Left lung (tissue), 14 donors: ENCODE measurements at places on chromosomes 6 and 20. TPM values are rescaled to one million over a fixed set of nuclear protein-coding genes. Genes with fewer than 3 reads are reported as not detected.

DNA sequence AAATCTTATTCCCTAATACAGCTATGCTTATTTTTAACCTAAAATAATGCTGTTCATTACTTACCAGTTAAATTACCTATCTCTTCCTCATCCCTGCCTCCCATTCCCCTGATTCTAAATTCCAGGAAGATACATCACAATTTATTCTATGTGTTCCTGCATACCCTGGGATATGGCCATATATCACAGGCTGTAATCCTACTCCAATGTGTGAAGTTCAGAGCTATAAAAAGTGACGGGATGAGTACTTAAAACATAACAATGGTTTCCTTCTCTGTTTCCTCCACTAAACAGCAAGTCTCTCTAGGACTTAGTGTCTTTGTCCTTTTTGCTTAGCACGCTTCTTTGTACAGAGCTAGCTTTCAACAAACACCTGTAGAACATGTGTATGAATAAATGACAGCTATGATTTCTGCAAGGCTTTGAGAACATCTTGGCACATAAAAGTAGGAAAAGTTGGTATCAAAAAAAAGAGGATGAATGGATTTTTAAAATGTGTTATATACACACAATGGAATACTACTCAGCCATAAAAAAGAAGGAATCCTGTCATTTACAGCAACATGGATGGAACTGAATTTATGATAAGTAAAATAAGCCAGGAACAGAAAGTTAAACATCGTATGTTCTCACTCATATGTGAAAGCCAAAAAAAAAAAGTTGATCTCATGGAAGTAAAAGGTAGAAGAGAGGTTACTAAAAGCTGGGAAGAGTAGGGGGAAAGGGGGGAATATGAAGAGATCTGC, 45.8 kb downstream of the SESN1 start:
- H3K27me3 ChIP-seq = no peaks in the 10 kb centered on the region
- H3K36me3 ChIP-seq = no peaks in the 10 kb centered on the region
- peaks cover 3% of the 10 kb centered on the region for H3K4me1 ChIP-seq

The BPIFB4 gene
- not detected for total RNA-seq

- H3K36me3 ChIP-seq = no peaks in the 10 kb centered on the region
- H3K4me1 ChIP-seq = no peaks in the 10 kb centered on the region
- H3K4me3 ChIP-seq = no peak overlapping the region
- no peak for DNase-seq
- H3K27ac ChIP-seq = no peak overlapping the region
Measured at GRCh38 chr6:155157101-155157500, 106.7 kb upstream of the CLDN20 start.

The DLL1 gene
- total RNA-seq = 12.8 TPM

The GNAS-AS1 gene
- 1.5 TPM for total RNA-seq

The PRDM13 gene
- total RNA-seq = not detected

GRCh38 chr20:64159711-64160110, 4.5 kb upstream of the MYT1 start:
- H3K36me3 ChIP-seq = no peaks in the 10 kb centered on the region
- H3K4me3 ChIP-seq = no peak overlapping the region
- peaks cover 38% of the 10 kb centered on the region for H3K27me3 ChIP-seq
- no peak for DNase-seq
- H3K27ac ChIP-seq = no peak overlapping the region

DNA sequence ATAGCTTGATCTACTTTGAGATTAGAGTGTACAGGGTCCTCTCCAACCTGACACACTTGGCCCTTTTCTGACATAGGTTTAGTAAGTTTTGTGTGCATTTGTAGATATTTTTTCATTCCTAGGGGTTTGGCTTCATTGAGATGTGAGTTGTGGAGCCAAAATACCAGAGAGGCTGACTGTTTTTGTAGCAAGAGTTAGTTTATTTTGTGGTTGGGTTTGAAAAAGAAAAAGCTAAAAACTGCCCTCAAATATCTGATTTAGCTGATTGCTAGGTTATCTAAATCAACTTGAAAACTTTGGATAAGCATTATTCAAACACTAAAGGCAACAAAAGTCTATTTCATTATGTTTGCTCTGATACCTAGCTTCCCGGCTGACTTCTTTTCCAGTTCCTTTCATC, 164.7 kb upstream of the CENPW start:
- H3K4me3 ChIP-seq = no peak overlapping the region
- DNase-seq = no peak
- no peaks in the 10 kb centered on the region for H3K27me3 ChIP-seq
- H3K27ac ChIP-seq = no peak overlapping the region
- no peaks in the 10 kb centered on the region for H3K36me3 ChIP-seq

The C6orf132 gene
- total RNA-seq = 20.3 TPM

- H3K27ac ChIP-seq = no peak overlapping the region
- no peak overlapping the region for H3K4me3 ChIP-seq
- H3K4me1 ChIP-seq = peaks cover 3% of the 10 kb centered on the region
Measured at GRCh38 chr20:25084626-25085187, 2.8 kb upstream of the VSX1 start.

The ENPP1 gene
- 2.0 TPM for total RNA-seq

- peak overlapping the region; percentile 96 for H3K27ac ChIP-seq
- H3K36me3 ChIP-seq = no peaks in the 10 kb centered on the region
- no peaks in the 10 kb centered on the region for H3K27me3 ChIP-seq
Measured at GRCh38 chr6:26155061-26155930, 68.1 kb downstream of the HFE start.

The SLC32A1 gene
- not detected for total RNA-seq

DNA sequence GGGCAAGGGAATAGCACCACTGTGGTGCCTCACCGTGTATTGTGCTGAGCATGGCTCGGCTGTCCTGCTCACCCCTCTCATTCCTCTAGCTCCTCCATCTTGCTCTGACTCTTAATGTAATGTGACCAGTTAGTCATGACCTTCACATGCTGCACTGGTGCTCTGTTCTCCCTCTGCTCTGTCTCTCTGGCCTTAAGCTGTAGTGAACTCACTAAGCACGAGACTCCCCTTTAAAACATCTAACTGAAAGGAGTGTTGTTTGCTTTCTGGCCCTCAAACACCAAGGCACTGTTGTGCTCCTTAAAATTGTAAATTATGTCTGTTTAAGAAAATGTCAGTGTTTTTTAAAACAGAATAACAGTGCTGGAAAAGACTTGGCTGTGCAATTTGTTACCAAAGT, 140.4 kb downstream of the HDGFL1 start:
- H3K27me3 ChIP-seq = no peaks in the 10 kb centered on the region
- no peaks in the 10 kb centered on the region for H3K36me3 ChIP-seq
- no peak overlapping the region for H3K27ac ChIP-seq

GRCh38 chr6:152189736-152190135, 382.3 kb downstream of the ESR1 start:
- no peak for DNase-seq
- no peaks in the 10 kb centered on the region for H3K4me1 ChIP-seq
- H3K36me3 ChIP-seq = no peaks in the 10 kb centered on the region
- H3K27ac ChIP-seq = no peak overlapping the region

GRCh38 chr6:2764610-2765165, 505 bp upstream of the WRNIP1 start:
- H3K36me3 ChIP-seq = no peaks in the 10 kb centered on the region
- H3K27me3 ChIP-seq = no peaks in the 10 kb centered on the region
- H3K27ac ChIP-seq = peak overlapping the region; percentile 97
- H3K4me3 ChIP-seq = peak overlapping the region; percentile 47

The SOBP gene
- 11.1 TPM for total RNA-seq

DNA sequence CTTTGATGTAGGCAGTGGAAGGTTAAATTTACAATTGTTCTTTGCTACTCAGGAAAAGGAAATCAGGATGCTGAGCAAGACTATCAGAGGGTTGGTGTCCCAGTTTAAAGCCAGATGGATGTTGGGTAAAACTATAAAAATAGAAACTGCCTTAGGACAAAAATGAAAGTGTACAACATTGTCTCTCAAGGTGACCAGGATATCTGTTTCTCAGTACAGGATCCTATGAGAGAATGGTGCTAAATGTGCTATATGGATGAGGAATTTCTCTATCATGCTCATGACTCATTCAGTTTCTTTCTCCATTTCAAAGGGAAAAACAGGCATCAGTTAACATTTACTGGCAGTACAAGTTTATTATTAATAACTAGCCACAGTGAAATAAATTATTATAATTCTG, 534.2 kb upstream of the GJE1 start:
- no peaks in the 10 kb centered on the region for H3K27me3 ChIP-seq
- H3K36me3 ChIP-seq = no peaks in the 10 kb centered on the region
- no peak overlapping the region for H3K27ac ChIP-seq
- no peaks in the 10 kb centered on the region for H3K4me1 ChIP-seq
- DNase-seq = no peak
- no peak overlapping the region for H3K4me3 ChIP-seq

The KIAA0408 gene
- 50.0 TPM for total RNA-seq

DNA sequence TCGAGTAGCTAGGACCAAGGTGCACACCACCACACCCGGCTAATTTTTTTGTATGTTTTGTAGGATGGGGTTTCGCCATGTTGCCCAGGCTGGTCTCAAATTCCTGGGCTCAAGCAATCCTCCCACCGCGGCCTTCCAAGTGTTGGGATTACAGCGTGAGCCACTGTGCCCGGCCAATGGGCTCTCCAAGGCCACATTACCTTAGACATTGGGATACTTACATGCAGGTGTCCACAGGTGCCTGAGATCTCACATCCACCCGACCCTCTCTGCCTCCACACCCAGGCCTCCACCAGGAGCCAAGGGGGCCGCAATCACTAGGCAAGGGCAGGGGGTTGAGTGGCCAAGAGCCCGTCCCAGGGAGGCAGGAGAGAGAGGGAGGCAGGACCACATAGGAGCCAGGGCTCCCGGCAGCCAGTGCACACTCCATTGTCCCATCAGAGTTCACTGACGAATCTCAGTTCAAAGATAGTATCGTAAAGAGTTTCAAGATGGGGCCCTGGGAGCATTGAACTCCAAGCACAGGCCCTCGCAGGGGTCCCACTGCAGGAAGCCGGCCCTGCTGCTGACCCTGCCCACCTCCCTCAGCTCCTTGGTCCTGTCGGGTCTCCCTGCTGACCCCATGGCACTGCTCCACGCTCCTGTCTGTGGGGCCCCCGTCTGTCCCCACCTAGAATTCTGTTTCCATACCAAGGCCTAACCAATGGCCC, 55.3 kb downstream of the SSR1 start:
- peaks cover 52% of the 10 kb centered on the region for H3K4me1 ChIP-seq
- no peaks in the 10 kb centered on the region for H3K36me3 ChIP-seq
- H3K27me3 ChIP-seq = no peaks in the 10 kb centered on the region
- no peak overlapping the region for H3K4me3 ChIP-seq

DNA sequence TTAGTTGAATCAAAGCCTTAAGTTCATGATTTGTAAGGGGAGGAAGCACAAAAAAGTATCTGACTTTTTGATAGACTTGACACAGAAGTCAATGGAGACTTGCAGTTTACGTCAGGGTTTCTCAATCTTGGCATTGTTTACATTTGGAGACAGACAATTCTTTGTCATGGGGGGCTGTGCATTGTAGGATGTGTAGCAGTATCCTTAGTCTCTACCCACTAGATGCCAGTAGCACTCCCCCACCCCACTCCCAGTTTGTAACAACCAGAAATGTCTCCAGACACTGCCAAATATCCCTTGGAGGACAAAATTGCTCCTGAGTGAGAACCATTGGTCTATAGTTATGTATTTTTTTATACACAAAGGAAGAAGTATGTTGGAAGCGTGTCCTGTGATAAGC, 434.1 kb downstream of the RFPL4B start:
- no peak overlapping the region for H3K4me3 ChIP-seq
- no peaks in the 10 kb centered on the region for H3K36me3 ChIP-seq
- H3K27me3 ChIP-seq = no peaks in the 10 kb centered on the region
- no peaks in the 10 kb centered on the region for H3K4me1 ChIP-seq
- no peak overlapping the region for H3K27ac ChIP-seq
- DNase-seq = no peak

The TRIM10 gene
- total RNA-seq = not detected
